ENCODE measurements at places on chromosomes 1 and 21. TPM values are rescaled to one million over a fixed set of nuclear protein-coding genes. Genes with fewer than 3 reads are reported as not detected.

FRRS1 gene
- total RNA-seq, result 18.6 TPM

FAM167B gene
- total RNA-seq, result 0.56 TPM

NUDT4B gene
- total RNA-seq, result 6.2 TPM

S100A7 gene
- total RNA-seq, result not detected

LMOD1 gene
- total RNA-seq, result not detected

YBX1 gene
- 1,447 TPM for total RNA-seq

IL6R gene
- total RNA-seq, result 6.6 TPM

CCDC17 gene
- not detected for total RNA-seq

DPH2 gene
- 28.5 TPM for total RNA-seq

GRCh38 chr1:101918277-101918676 lies 78.4 kb downstream of the OLFM3 start:
- peak; percentile 7 for DNase-seq

DNA sequence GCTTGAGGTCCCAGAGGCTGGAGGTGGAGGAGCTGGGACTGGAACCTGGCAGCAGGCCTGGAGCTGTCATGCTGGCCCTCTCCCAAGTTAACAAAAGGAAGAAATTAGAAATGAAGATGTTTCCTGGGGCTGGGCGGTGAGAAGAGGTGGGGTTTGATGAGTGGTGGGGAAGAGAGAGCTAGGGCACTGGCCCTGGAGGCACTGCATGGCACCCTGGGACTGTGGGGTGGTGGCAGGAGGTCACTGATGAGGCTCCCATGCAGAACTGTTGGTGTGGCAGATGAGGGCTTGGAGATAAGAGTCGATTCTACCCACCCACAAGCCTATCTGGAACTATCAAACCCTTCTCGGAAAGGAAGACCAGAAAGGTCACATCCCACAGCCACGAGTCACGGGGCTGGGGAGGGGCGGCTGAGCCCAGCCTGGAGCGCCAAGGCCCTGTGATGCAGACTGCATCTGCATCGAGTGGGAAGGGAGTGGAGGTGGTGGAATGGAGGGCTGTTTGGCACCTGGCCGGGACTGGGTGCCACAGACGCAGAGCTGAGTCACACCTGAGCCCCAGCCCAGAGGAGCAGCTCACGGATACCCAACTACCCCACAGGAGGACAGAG lies 29.4 kb downstream of the MRPL37 start:
- no peak for DNase-seq

DNA sequence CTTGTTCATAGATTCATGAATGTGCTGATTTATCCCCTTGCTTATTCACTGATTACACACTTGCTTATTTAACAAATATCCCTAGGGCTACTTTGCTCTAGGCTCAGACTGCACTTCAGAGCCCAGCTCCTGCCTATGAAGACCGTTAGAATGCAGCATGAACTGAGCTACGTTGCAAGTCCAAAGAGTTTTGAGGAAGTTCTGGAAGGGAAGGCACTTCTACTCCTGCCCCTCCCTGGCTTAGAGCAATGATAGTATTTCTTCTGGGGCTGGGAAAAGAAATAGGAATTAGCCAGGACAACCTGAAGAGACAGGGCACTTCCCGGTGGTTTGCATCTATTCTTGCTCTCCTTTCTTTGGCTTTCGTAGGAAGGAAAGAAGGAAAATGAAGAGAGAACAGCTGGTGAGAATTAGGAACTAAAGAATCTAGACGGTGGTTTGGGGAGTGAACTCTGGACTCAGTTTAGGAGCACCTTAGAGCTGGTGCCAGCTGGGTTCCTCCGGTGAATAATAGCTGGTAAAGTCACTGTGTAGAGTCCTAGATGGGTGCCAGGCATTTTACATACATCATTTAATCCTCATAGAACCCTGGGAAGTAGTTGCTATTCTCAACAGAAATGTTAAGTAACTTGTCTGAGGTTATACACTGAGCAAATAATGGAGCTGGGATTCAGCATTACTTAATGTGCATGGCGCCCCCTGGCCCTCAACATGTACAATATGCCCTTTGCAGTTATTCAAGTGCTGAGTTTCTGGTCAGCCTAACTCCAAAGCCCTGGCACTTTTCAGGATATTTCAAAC lies 65.9 kb downstream of the NDUFS5 start:
- DNase-seq, result peak; percentile 77

GRCh38 chr1:83581747-83582146 lies 417.2 kb downstream of the TTLL7 start:
- no peak for DNase-seq

- no peak for DNase-seq
Observed at GRCh38 chr1:187938092-187938491, 1109.3 kb downstream of the PLA2G4A start.

DNA sequence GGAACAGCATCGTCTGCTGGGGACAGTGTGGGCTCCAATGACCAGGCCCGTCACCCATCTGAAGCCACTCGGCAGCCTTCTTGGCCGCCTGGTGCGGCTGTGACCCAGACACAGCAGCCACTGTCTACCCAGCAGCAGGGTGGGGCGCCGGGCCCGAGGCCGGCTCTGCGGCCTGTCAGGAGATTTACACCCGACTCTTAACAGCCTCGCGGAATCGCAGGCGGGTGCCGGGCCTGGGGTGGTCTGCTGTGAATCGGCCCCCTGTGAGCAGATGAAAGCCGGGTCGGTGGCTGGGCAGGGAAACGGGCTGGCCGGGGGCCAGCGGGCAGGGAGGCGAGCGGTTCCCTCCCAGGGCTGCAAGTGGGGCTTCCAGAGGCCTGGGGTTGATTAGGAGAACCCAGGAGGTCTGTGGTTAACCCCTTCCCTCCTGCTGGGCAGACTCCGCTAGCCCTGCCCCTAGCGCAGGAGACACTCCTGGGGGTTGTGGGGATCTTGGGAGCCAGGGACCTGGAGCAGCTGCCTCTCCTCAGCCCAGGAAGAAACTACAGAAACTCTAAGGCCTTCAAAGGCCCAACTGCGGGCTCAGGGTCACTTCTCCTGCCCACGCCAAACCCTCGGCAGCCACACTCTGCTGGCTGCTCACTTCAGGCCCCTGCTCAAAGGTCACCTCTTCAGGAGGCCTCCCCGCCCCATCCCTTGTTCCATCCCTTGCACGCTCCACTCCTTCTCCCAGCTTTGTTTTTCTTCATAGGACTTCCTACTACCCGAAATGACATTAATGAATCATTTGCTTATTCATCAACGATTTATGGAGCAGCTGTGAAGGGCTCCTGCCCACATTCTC lies 15.6 kb downstream of the RUNX3 start:
- no peak for DNase-seq

DNA sequence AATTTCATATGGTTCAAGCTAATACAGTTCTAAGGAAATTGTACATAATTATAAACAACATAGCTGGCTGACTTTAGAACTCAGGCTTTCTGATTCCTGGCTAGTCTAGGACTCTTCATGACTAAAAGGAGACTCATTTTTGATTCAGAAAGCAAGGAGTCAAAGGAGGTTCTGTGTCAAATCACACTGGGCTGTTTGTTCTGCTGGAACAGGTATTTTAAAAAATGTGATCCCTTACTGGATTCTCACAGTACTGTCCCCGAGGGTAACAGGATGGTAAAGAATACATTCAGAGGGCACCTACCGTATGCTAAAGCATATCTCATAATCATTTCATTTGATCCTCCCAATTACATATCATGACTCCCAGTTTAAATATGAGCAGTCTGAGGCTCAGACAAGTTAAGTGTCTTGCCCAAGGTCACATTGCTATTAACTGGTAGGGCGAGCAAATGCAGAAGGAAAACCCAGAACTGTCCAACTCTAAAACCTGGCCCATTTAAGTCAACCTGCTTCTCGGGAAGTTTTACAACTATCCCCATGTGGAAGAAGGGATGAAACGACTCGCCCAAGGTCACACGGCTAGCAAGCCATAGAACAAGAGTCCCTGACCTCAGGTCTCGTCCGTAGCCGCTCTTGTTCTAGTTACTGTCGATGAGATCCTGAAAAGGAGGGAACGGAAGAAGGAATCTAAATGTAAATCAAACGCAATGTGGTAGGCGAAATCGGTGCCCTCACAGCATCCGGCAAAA lies 675 bp downstream of the MYSM1 start:
- no peak for DNase-seq

DNA sequence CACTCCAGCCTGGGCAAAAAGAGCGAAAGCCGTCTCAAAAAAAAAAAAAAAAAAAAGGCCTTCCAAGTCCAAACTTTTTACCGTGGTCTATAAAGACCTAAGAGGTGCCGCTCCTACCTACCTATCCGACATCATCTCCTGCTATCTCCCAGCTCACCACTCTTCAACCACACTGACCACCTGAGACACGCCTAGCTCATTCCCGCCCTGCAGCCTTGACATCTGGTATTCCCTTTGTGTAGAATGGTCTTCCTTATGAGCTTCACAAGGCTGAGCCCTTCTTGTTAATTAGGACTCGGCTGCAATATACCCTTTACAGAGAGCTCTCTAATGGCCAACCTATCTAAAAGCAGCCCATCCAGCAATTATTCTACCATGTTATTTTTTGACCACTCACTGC lies 680 bp downstream of the MAGOH start:
- DNase-seq, result no peak

DNA sequence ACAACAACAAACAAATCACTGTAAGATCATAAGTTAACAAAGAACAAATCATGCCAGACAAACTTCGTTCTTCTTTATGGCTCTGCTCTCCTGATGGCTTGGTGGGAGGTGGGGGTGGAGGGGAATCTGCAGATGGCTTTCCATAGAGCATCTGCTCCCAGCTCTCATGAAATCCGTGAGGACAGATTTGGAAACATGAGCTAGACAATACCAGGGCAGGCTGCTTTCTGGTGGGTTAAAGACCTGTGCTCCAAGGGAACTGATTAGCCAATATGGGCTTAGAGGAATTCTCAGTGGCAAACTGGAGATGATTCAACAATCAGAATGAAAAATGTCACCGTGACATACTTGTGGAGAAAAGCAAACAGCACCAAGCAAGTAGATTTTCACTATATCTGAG lies 69.4 kb upstream of the TLR5 start:
- no peak for DNase-seq

- DNase-seq, result no peak
Observed at GRCh38 chr1:42784547-42784945, 245 bp upstream of the TMEM269 start.

DNA sequence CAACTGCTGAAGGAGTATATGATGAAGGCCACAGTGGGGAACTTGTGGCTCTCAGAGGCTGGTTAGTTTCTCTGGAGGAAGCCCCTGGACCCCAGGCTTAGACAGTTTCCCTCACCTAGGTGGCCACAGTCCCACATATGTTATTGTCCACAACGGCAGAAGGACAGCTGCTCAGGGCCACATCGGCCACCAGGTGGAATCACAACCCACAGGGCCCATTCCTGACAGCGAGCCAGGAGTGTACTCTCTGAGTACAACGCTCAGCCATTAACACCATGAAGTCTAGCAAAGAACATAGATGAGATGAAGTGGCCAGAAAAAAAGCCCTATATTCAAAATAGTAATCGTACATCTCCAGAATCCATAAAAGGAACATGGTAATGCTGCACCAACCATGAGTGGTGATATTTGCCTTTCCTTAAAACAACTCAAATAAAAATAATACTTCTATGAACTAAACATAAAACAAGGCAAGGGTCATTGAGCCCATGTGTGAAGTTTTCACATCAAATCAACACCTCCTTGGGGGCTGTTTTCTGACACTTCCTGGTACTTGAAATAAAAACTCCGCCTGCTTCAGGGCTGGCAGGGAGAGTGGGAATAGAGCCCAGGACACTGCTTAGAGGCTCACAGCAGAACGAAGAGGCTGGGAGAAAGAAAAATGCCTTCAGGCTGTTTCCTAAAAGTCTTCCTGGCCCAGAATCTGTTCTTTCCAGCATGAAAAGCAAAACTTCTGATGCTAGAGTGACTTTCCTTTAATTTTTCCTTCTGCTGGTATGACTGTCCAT lies 383.3 kb downstream of the HHAT start:
- no peak for DNase-seq
